G401 (cell line): ENCODE measurements at places on chromosomes 7 and 10. TPM values are rescaled to one million over a fixed set of nuclear protein-coding genes. Genes with fewer than 3 reads are reported as not detected.

Gene AKR1D1
- not detected in 2 replicates for total RNA-seq

Gene CALML5
- not detected in 2 replicates for total RNA-seq

Gene CRHR2
- total RNA-seq = not detected in 2 replicates

Gene TMEM178B
- total RNA-seq = 0.31 and 1.1 TPM in 2 replicates

Gene CFAP69
- total RNA-seq = 1.4 and 3.3 TPM in 2 replicates

Gene LIPF
- total RNA-seq = not detected in 2 replicates

Gene LHFPL3
- not detected in 2 replicates for total RNA-seq

Gene PMS2
- 23.9 and 24.0 TPM in 2 replicates for total RNA-seq

- DNase-seq = no peak
Measured at GRCh38 chr7:7516156-7516555, 19.5 kb downstream of the COL28A1 start.

DNA sequence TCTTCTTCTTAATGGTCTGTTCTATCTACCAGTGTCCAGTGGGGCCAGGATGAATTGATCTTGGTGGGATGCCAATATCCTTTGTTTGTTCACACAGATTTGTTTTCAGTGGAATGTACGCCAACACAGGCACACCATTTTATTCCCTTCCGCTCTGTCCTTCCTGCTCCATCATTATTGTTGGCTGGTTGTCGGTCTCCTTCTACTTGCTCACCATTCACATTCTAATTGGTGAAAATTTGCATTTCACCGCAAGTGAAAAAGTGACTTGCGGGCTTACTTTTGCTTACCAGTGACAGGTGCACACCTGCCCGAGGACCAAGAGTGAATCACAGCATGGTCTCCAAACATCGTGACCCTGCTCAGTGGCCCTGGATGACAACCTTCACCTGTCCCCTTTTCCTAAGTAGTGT lies 148.3 kb downstream of the NOC3L start:
- DNase-seq = no peak

GRCh38 chr7:52635021-52635420 lies 400.4 kb upstream of the POM121L12 start:
- no peak for DNase-seq

DNA sequence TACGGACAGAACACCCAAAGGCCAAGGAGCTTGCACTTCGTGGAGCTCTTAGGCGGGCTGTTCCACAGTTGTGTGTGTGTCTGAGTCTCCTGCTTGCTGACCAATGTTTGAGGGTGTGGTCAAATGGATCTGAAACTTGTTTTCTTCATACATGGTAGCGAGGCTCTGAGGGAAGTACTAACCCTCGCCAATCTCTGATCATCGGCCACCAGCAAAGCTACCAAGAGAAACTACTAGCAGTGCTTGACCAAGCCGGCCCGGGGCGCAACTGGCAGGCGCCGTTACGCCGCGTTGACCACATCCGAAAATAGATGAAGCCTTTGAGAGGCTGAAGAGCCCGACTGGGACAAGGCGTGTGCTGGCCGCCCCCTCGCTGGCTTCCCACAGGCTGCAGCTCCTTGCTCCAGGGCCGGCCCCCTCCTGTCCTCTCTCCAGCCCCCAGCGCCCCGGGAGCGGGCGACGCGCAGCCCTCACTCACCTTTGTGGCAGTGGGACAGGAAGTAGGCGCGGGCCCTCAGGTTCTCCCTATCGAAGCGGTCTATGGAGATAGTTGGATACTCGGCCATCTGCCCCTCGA lies 384 bp downstream of the DCLRE1C start:
- peak; percentile 56 for DNase-seq

DNA sequence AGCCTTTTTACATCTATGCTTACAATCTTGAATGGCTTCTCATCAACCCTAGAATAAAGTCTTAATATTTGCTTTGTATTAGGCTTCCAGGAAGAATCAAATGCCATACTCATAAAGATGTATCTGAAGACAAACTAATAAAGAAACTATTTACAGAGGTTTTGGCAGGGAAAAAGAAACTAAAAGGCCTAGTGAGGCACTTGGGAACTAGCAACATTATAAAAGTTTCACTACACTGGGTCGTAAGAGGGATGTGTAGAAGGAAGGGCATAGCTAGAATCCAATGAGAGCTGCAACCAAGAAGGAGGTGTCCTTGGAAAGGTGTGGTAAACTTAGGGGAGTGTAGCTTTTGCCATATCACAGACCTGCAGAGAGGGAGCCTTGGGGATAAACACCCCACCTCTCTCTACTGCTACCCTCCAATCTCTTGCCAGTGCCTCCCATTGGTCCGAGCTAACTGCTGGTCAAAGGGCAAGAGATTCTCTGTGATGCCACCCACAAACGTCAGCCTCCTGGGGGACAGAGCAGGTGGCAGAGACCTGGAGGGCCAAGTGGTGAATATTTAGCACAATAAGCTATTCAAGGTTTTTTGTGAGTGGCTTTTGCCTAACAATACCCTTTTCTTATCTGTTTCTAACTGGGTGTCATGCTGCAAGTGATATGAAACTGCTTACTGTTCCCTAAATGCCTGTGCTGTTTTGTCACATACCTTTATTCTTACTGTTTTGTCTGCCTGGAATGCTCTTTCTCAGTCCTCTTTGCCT lies 60.7 kb downstream of the CPED1 start:
- DNase-seq = no peak

DNA sequence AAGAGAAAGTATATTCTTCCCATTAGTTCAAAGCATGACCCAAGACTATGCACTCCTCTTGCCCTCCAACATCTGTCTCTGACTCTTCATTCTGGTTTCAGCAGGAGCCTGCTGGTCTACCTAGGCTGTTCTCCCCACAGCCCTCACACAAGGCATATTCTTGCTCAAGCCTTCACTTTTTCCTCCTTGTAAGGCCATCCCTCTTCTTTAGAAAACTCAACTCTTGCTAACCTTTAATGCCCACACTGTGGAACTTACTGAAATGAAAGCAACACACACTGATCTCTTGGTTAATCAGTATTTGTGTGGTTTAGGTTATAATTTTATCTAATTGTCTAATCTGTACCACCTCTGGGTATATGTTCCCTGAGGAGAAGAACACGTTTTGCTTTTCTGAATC lies 75.8 kb downstream of the PRKCQ start:
- DNase-seq = no peak

DNA sequence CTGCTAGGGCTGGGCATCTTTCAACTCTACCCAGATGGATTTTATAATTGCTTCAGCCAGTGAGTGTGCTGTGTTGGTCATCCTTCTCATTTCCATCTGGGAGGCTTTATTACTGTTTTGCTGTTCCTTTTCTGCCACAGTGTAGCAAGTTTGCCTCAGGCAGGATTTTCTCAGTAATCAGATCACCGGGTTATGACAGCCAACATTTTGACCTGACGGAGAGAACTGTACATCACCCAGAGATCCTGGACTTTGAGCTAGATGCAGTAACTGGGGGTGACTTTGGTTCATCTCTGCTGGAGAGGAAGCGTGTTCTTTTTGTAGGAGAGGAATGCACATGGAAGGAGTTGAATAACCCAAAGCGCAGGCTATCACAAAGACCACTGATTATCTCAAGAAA lies 111.8 kb upstream of the AGR3 start:
- DNase-seq = no peak

GRCh38 chr10:133276100-133276434 lies 601 bp downstream of the ADAM8 start:
- DNase-seq = no peak

DNA sequence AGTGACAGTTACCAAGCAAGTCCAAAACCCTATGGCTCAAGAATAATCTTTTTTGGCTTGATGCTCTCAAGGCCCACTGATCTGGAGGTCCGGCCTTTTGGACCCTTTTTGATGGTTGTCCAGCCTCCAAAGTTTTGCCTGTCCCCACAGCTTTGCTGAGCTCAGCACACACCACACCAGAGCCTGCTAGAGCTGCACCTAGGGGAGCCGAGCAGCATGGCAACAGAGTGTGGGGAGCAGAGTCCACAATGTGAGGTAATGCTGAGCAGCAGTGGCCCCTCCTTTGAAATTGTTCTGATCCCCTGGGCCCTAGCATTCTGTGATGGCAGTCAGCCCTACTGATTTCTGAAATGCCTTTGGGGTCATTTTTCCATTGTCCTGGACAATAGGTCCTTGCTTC lies 9.3 kb downstream of the GIMAP7 start:
- no peak for DNase-seq

GRCh38 chr10:102802920-102803534 lies 34.2 kb downstream of the CYP17A1 start:
- DNase-seq = no peak

- no peak for DNase-seq
Measured at GRCh38 chr7:2099048-2099957, 133.4 kb downstream of the MAD1L1 start.

DNA sequence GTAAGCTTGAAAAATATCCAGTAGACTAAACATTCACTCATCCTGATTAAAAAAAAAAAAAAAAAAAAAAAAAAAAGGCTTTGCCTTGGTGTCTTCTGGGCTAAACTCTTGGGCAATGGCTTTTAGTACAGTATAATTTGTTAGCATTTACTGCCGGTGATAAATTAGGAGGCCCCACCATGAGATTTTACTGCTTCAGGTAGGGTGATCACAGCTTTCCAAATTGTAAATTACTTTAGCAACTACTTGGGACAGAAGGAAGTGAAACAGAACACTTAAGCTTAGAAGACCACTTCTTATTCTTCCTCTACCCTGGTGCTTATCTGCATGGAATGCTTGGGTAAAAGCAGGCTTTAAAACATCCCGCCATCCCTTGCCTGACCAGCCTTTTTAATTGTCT lies 152.1 kb downstream of the HIBADH start:
- DNase-seq = no peak

GRCh38 chr10:33341637-33342036 lies 7.2 kb upstream of the NRP1 start:
- DNase-seq = no peak

DNA sequence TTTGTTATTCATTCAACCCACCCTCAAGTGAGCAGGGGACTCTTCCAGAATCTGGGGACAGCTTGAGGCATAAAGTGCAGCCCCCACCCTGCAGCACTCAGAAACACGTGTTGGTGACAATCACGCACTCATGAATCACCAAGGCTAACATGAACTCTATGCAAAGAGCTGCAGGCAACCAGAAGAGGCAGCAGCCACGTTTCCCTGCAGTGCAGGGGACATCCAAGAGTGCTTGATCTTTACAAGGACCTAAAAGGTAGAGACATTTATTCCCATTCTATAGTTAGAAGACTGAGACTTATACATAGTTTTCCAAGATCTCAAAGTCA lies 135.2 kb upstream of the GDF10 start:
- DNase-seq = no peak

- no peak for DNase-seq
Measured at GRCh38 chr10:48210966-48211365, 63.5 kb downstream of the FRMPD2 start.

GRCh38 chr10:132220061-132220460 lies 33.3 kb downstream of the DPYSL4 start:
- no peak for DNase-seq

GRCh38 chr10:29048506-29048905 lies 240.4 kb upstream of the LYZL1 start:
- no peak for DNase-seq

GRCh38 chr10:112799726-112800510 lies 150.1 kb upstream of the TCF7L2 start:
- DNase-seq = no peak

DNA sequence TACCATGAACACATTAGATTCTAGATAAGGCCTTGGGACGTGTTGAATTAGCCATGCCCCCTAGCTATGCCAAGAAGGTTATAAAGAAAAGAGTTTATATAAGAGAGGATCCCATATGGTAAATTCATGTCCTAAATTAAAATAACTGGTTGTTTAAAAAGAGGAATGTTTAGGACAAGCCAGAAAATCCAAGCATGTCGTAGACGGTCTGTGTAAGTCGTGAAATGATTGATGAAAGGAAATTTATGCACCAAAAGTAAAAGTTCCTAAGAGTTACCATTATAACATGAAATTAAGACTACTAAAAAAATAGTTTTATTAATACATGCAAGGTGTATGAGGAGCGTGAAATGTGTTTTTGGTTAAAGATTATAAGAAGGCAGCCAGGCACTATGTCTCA lies 624.9 kb downstream of the ARL4A start:
- DNase-seq = no peak

GRCh38 chr7:12370249-12370648 lies 33.4 kb downstream of the VWDE start:
- no peak for DNase-seq

DNA sequence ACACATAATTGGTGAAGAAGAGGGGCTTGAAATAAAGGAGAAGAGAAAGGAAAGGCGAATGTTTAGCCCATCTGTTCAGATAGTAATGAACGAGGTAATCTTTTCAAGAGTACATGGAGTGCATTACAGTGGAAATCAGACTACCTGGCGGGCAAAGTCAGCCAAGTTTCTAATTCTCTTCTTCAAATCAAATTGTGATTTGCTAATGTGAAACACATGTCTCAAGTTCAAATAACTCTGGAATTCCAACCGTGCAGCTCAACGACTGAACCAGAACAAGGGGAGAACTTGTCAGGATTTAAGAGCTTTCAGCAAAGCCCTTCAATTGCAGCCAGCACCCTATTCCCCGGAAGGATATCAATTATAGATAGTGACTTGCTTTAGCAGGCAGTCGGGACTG lies 216.9 kb downstream of the GLI3 start:
- DNase-seq = no peak

DNA sequence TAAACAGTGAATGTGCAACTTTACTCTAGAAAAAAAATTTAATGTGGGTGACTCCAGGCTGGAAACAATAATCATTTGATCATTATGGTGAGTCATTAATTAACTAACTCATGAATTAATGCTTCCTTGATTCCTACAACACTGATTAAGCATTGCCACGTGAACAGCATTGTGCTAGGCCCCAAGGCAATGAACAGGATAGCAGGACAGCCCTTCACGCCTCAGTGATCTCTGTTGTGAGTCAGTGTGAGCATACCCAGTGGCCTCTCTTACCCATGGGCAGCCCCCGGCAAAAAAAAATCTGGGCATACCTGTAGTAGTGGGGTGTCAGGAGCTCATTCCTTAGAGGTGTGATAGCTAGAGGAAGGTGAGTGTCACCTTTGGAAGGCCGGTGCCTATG lies 76.0 kb downstream of the DENND2A start:
- no peak for DNase-seq

DNA sequence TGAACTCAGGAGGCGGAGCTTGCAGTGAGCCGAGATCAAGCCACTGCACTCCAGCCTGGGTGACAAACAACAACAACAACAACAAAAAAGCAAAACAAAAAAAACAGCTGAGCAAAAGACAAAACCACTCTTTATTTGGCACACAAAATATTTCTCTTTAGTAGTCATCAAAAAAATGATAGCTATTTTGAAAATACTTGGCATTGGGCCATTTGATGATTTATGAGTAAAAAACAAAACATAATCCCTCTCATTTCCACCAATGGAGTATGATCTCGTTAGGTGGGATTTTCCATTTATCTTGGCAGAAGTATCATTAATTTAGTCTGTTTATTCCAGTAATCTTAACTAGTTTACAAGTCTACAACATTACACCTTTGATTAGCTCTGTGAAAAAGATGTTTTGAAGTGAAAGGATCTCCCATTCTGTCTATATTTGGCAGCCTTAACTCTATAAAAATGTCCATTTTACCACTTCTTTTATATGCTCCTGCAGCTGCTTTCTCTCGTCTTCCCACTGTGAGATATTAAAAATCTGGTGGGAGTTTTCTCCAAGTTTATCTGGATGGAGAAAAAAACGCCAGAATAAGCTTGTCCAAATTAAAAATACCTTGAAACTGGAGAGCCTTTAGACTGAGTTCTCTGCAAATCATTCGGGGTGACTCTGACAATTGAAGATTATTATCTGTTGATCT lies 58.8 kb upstream of the AGMO start:
- DNase-seq = no peak

GRCh38 chr10:48363617-48364355 lies 57.3 kb downstream of the MAPK8 start:
- DNase-seq = peak; percentile 82
